ENCODE measurements at places on chromosomes 12 and 14.

- DNase-seq: no peak
Observed at GRCh38 chr14:92706386-92706785, 42.0 kb downstream of the LGMN start.

- no peak for DNase-seq
Observed at GRCh38 chr14:76933515-76933914, 95.0 kb downstream of the IRF2BPL start.

GRCh38 chr12:52521568-52522266 is 1.5 kb upstream of the KRT5 start:
- no peak for DNase-seq

GRCh38 chr14:34926552-34926951 is 51.4 kb upstream of the BAZ1A start:
- no peak for DNase-seq

DNA sequence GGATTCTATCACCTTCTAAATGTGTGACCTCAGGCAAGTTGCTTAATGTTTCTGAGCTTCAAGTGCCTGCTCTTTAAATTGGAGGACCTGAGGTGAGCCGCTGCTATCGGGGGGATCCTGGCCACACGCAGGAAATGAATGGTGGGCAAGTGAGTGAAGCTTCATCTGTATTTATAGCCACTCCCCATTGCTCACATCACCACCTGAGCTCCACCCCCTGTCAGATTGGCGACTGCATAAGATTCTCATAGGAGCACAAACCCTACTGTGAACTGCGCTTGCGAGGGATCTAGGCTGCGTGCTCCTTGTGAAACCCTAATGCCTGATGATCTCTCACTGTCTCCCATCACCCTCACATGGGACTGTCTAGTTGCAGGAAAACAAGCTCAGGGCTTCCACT is 158.6 kb upstream of the CCND2 start:
- no peak for DNase-seq

GRCh38 chr12:52909331-52909730 is 4.5 kb upstream of the KRT8 start:
- no peak for DNase-seq

- no peak for DNase-seq
Observed at GRCh38 chr12:55619354-55620138, 17.1 kb upstream of the OR10P1 start.

DNA sequence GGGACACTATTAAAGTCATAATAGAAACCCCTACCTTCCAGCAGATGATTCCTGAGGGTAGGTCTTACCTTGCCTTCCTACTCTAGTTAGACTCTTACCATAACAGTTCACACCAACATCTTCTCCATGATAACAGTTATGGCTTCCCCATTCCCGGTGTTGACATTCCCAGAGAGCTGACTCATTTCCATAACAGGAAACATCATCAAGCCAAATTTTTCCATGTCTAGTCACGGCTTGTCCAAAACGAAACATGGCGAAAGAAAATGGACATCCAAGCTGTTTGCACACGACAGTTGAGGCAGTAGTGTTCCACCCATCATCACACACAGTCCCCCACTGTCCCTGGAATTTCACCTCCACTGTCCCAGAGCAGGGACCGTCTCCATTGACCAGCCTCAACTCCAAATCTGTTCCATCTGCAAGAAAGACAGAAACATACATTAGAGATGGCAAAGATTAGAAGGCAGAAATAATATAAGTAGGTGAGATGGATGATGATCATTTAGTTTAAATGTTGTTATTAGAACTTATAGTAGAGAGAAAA is 10.6 kb downstream of the CD163L1 start:
- DNase-seq: no peak

DNA sequence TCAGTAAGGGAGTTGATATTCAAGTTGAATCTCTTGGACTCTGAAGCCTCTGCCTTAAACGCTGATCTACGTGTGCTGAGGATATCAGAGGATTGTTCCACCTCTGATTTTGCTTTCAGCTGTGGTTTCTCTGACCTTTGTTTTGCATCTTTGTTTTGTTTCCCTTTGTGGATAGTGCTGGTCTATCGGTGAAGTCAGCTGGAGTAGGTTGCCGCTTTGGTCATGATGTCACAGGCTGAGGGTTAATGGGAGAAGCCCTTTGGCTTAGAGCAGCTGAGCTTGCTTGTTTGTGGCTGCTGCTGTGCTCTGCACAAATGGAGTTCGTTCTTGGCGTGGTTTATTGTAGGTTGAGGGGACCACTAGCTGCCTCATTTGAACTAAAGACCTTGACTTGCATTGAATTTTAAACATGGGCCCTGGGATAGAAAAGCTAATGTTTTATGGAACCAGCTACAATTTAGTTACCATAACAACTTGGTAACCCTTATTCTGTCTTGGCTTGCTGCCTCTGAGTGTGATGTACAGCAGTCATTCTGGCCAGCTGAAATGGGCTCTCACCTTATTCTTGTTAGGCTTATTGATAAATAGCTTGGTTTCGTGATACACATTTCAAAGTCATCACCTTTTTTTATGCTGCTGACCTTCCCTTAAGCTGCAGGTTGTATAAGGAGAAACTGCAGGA is 284.5 kb upstream of the E2F7 start:
- no peak for DNase-seq

DNA sequence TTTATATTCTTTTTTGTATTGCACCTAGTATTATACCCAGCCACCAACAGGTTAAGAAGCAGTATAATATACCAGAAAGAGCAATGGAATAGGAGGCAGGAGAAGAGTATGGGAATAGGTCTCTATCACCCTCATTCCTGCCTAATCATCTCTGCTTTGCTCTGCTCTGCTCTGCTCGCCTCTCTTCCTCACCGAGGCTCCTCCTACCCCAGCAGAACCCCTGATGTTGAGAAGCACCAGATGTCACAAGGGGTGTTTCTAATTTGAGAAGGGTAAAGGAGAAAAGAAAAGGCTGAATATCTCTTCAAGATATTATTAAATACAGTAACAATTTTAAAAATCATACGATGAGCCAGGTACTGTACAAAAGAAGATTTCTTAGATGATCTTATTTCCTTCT is 89.0 kb downstream of the STON2 start:
- DNase-seq: no peak

DNA sequence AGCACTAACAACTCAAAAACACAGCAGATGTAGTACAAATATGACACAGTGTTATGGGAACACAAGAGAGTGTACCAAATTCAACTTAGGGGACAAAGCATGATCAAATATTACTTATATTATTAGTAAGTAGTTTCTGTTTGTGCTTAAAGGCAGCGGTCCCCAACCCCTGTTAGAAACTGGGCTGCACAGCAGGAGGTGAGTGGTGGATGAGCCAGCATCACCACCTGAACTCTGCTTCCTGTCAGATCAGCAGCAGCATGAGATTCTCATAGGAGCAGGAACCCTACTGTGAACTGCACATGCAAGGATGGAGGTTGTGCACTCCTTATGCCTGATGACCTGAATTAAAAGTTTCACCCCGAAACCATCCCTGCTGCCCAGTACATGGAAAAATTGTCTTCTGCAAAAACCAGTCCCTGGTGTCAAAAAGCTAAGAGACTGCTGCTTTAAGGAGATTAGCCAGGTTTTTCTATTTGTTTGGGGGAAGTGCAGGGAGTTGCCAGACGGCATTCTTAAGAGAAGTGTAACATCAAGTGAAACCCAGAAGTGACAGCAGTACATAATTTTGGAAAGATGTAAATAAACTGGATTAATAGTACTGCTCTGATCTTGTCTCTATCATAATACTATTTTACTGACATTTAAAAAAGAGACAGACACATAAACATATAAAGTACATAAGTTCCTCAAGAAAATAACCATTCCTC is 26.7 kb downstream of the GTF2A1 start:
- DNase-seq: no peak

DNA sequence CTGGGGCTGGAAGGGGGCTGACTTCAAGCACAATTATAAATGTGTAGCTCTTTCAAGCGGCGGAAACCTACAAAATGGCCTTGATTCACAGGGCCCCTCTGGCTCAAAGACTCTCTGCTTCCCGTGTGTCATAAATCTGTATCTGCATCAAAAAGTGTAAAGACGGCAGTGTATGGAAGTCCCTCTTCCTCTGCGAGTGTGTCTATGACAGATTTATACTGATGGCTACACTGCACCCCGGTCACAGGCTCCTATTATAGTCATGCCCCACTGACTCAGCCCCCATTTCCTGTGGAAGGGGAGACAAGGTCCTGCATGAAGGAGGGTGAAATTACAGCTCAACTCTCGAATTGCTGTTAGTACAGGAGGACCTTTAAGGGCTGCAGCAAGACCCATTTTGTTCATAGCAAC is 68.6 kb downstream of the HMGA2 start:
- no peak for DNase-seq

GRCh38 chr12:54759751-54760150 is 94.6 kb upstream of the MUCL1 start:
- no peak for DNase-seq

GRCh38 chr12:64915242-64915641 is 90.8 kb downstream of the TBC1D30 start:
- no peak for DNase-seq

DNA sequence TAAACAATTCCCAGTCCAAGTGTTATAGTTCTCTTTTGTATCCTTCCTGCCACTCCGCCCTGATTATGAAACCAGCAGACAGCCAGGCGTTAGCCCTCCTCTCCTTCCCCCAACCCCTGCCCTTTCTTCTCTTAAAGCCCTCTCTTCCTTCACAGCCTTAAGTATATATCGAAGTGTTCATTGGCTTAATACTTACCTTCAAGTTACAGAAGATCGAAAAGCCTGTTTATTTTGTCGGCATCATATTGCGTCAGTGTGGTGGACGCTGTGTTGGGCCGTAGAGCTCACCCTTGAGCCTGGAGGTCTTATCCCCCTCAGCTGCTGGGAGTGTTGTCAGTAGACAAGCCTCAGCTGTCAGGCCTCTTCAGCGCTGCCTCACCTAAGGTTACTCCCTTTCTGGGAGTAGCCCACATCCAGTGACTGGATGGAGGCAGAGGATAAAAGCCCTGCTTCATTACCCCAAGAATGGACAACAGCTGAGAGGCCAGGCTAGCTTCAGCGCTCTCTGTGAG is 36.2 kb downstream of the CMAS start:
- DNase-seq: no peak

DNA sequence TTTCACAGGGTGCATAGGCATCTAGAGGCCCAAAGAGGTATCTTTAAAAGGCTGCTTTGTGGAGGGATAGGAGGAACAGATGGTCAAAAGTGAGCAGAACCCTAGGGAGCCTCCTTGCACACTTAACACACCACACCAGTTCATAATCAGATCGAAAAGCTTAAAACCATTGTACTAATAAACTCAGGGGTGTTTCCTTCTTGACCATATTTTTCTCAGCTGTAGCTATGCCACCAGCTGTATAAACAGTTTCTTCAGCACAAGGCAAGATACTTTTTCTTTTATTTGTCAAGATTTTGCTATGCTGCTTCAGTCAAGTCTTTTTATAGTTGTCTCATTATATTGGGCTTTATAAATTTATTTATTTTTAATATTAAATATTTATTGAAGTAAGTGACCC is 88.7 kb downstream of the RIC8B start:
- DNase-seq: no peak

DNA sequence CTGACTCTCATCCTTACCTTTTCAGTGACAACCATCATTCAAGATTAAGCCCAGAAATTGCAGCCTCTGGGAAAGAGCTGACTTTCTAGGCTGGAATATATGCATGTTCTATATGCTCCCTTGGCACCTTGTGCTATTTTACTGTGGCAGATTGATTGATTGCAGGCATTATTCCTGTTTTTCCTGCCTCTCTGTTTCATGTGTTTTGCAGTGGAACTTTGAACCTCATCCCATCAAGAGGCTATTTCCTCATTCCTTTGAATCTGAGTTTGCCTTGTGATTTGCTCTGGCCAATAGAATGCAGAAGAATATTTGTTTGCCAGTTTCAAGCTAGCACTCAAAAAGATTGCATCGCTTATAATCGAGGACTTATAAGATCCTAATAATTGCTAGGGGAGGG is 174.8 kb upstream of the DCN start:
- DNase-seq: no peak

DNA sequence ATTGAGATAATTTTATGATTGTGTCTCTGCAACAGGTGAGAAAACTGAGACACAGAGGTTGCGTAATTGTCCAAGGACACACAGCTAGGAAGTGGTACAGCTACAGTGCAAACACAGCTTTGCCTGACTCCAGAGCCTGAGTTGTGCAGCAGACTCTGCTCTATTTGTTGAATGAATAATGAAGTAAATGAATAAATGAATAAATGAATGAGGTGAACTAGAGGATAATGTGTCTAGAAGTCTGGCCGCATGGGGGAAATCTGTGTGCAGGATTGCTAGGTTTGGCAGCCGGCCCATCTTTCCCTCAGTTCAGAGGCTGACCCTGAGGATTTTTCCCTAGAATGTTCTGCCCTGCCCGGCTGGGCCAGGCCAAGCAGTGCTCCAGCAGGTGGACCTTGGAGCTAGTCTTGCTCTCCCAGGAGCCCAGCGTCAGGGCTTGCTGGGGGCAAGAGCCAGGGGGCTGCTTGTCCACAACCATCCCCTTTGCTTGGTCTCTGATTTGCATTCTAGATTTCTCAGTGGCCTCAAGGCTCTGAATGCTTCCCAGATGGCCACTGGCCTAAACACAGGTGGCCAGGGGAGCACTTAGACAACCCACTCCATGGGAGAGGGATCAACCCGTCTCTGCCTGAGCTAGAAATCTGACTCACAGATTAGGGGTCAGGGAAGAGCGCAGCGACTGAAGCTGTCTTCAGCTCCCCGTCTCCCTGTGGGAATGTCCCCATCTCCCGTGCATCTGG is 225.2 kb downstream of the C12orf75 start:
- no peak for DNase-seq

- no peak for DNase-seq
Observed at GRCh38 chr12:88572781-88573549, 7.3 kb downstream of the KITLG start.

DNA sequence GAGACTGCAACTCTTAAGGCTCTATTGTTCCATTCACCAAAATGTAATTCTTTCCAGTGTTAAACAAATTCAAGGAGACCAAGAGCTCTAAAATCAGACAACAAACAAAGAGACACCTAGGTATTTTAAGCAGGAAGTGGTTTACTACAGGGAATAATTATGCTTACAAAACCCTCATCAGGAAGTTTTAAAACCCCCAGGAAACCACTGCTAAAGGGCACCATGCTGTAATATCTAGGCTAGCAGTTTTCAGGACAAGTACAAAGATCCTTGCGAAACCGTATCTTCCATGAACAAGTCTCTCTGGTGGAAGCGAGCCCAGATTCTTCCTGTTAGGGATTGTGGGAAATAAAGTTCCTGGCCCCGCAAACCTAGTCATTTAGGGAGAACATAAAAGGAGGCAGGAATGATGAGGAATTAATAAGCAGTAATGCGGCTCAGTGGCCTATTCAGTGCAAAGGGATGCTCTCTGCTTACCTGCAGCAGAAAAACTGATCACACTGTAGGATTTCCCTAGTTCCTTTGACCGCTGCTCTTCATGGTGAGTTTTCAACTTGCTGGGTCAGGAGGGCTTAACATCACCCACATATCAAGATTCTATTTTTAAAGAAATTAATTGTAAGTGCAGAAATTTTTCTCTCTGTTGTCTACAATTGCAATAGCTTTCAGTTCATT is 42.8 kb downstream of the ACSM4 start:
- no peak for DNase-seq

DNA sequence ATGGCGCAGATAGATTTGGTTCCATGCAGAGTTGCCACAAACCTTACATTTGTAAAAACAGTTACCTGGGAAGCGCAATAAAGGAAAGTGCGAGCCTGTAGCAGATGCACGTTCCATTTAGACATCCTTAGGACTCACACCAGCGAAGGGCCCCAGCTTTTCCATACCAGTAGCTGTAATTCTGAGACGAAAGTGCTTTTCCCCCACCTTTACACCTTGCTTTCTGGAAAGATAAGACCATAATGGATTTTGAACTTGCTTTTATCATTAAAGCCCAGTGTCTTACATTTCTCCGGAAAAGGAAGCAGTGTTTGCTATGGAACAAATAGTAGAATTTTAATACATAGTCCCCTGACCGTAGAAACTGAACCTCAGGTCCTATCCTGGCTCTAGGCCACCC is 616 bp upstream of the CCDC77 start:
- DNase-seq: no peak
